ENCODE measurements at places on chromosomes 3 and 15. TPM values are rescaled to one million over a fixed set of nuclear protein-coding genes. Genes with fewer than 3 reads are reported as not detected.

The C2CD4B gene
- 0.50 TPM for total RNA-seq

GRCh38 chr3:171833789-171834460, 9.2 kb upstream of the TMEM212 start:
- DNase-seq: no peak

The IFT80 gene
- 24.9 TPM for total RNA-seq

The LRRC49 gene
- 2.1 TPM for total RNA-seq

DNA sequence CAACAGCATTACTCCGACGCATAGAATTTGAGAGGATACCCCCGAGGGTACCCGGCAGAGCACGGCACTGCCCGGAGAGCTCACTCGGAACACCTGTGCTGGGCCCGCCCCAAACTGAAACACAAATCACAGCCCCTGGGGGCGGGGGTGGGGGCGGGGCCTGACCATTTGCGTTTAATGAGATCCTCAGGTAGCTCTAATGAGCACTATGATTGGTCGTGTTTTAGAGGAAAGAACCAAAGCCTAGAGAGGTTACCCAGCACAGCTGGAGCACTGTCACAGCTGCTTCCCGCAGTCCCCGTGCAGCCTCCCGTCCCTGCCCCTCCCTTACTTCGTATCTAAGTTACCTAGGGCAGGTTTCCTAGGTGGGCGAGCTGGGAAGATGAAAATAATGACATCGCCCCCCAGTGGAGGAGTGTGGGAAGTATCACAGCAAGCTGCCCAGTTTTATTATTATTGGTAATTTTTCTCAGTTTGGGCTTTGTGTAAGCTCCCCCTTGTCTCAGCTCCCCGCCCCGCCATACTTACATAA, 187.1 kb downstream of the PDE8A start:
- peak; percentile 39 for DNase-seq

The RPUSD2 gene
- total RNA-seq: 14.6 TPM

DNA sequence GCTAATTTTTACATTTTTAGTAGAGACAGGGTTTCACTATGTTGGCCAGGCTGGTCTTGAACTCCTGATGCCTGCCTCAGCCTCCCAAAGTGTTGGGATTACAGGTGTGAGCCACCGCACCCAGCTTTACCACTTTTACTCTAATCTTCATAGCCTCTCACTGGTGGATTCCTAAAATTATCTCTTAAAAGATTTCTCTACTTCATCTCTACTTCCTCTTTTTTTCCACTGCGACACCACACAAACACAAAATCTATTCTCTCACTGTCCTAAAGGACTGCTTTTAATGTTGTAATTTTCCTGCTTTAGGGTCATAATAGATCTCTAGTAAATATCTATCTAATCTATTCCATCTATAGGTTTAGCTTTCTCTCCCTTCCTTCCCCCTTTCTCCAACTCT, 34.0 kb upstream of the TBL1XR1 start:
- no peak for DNase-seq

GRCh38 chr3:157460253-157460652, 23.6 kb downstream of the PTX3 start:
- DNase-seq: no peak

DNA sequence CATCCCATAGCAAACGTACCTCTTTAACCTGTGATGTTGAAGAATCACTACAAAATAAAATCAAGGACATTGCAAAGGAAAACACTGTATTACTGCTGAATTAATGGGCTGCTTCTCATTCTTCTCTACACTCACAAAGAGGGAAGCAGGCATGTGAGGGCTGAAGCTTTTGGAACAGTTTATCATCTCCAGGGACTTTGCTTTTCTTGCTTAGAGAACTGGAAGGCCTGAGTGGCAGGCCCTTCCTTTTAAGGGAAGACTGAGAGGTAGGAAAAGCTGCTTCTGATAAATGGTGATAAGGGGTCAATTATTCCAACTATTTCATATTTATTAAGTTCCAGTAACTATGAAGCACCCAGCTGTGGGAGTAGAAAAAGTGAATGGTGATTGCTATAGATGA, 649.6 kb downstream of the NTRK3 start:
- no peak for DNase-seq
